ENCODE measurements at places on chromosomes 12 and 14.

DNA sequence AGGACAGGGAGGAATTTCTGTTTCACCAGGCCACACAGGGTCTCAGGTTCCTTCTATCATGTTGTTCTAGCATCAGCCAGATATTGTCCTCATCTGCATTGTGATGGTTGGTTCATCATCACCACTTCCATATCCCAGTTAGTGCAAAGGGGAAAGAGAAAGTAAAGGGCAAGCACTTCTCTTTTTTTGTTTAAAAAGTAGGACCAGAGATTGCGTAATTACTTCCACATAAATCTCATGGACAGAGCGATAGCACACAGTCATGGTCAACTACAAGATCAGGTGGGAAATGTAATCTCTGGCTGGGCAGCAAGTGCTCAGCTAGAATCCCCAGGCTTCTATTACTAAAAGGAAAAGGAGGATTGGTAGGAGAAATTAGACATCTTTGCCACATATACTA, 155.1 kb downstream of the KIF21A start:
- no peak for DNase-seq

GRCh38 chr12:59414051-59414450, 181.8 kb upstream of the SLC16A7 start:
- DNase-seq, result no peak

GRCh38 chr14:52961060-52961639, 10.3 kb upstream of the FERMT2 start:
- peak; percentile 47 for DNase-seq

DNA sequence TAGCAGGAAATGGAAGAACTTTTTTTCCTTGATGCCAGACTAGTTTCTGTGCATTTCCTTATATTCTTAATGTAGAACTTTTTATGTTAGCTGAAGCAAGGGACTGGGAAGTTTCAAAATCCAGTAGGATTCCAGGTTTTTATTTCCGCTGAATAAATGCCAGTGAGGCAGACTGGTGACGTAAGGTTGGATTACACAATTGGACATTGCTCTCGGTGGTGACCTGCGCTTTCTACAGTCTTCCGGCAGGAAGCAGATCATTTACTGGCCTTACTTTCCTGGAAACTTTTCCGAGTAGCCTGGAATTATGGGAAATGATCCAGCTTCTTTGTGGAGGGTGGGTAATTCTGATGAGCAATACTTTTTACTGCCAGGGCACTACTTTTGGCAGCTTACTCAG, 3.6 kb downstream of the IFT43 start:
- no peak for DNase-seq

GRCh38 chr12:78121969-78122610, 291.4 kb downstream of the NAV3 start:
- DNase-seq, result no peak

GRCh38 chr12:81668475-81668874, 90.7 kb downstream of the PPFIA2 start:
- DNase-seq, result no peak

GRCh38 chr14:81710232-81710845, 176.7 kb upstream of the SEL1L start:
- DNase-seq, result peak; percentile 64

DNA sequence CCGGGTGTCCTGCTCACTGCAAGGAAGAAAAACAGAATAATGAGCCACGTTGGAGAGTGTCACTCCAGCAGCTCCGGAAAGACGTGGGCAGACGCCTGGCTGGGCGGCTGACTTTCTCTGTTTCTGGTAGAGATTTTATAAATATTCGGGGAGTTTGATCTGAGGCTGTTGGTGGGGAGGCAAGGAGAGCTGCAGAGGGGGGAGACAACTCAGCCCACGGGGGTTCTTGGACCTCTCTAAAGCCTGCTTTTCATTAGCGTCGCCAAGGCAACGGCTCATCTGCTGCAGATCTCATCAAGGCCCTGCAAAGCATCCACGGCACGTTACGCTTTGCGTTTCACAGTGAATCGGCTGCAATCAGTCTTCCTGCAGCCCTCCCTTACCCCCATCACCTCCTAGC, 207.2 kb downstream of the ZFP36L1 start:
- DNase-seq, result no peak

DNA sequence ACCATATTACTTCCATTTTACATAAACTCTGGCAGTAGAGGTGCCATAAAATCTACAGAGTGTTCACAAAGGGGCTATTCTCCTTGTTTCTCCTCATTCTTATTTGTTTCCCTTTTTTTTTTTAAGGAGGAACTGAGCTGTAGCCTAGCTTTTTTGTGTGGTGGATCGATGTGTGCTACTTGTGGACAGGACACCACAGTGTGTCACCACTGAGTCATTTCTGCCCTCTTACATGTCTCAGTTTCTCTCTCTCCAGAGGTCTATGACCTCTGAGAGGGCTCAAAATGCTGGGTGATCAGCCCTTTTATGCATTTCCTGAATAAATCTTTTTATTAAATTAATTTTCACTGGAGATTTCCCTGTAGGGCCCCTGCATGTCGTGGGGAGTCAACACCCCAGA, 370.2 kb downstream of the ADGRD1 start:
- DNase-seq, result no peak

DNA sequence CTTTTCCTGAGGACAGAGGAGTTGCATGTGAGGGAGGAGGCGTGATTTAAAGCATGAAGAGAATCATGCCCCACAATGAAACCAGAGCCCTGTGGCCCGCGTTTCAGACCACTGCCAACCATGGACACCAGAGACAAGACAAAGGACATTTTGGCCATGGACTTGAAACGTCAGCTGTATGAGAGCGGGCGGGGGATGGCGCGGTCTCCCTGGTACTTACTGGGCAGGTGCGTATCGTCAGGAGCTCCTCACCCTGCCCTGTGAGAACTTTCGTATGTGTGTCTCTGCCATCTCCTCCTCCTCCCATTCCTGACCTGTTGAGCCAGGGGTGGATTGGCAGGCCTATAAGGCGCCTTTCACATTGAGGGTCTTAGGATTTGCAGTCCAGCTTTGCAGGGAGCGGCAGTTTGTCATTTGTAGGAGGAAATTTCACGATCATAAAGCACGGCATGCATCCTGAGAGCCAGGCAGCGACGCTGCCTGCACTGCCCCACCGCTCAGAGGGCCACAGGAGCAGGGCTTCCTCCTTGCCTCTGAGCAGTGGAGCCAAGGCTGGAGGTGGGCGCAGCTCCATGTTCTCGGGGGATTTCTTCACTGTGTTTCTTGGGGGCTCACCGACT, 22.2 kb downstream of the SFSWAP start:
- no peak for DNase-seq

DNA sequence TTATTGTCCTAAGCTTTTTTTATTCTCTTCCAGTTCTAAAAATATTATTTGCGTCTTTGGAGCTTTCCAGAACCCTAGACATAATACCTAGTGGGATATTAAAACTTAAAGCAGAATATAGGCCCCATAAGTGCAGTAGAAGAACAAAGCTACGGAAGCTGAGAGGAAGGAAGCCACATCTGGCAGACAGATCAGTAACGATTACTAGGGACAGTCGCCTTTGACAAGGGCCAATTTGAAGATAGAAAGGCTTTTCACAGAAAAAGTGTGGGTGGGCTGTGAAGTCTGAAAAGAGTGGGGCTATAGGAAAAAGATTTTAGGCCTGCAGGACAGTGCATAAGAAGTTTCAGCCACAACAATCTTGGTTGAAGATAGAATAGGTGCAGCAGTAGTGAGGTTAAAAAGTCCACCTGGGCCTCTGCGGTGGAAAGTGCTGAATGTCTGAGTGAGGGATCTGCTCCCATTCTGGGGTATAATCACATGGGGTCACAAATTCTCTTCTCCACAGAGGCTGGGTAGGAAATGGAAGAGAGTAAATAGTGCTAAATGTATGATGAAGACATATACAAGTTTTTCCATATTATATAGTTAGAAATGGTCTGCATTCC, 114.5 kb downstream of the CMAS start:
- DNase-seq, result no peak

DNA sequence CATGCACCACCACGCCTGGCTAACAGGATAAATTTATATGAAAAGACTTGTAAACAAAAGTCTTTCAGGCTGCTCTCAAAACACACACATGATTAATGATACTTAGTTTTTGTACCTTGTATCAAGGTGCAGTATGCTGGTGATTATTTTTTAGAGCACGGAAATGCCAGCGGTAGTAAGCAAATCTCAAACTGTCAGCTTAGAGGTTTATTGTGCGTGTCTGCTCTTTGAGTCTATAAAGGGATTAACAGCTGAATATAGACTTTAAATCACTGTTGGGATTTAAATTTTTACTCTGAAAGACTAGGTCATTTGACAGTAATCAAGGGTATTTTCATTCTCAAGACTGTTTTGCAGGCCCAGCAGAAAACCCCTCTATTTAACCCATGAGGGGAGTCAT, 50.5 kb downstream of the PLEKHA5 start:
- DNase-seq, result no peak

- no peak for DNase-seq
These were observed 815 bp downstream of the C1RL start for GRCh38 chr12:7108003-7108795.
